ENCODE measurements at places on chromosomes 13 and 19. TPM values are rescaled to one million over a fixed set of nuclear protein-coding genes. Genes with fewer than 3 reads are reported as not detected.

KLF1 gene
- 0.06 TPM for total RNA-seq

CD37 gene
- total RNA-seq, result not detected

LSR gene
- 8.0 TPM for total RNA-seq

SRRM5 gene
- 0.81 TPM for total RNA-seq

CD177 gene
- 0.25 TPM for total RNA-seq
